NCI-H82 (cell line): ENCODE measurements at places on chromosomes 4 and X.
A peak's percentile ranks its signal among the peaks of the same experiment; 100 is the strongest.

- DNase-seq: no peak
Measured at GRCh38 chrX:119427024-119427794, 28.1 kb downstream of the SLC25A43 start.

DNA sequence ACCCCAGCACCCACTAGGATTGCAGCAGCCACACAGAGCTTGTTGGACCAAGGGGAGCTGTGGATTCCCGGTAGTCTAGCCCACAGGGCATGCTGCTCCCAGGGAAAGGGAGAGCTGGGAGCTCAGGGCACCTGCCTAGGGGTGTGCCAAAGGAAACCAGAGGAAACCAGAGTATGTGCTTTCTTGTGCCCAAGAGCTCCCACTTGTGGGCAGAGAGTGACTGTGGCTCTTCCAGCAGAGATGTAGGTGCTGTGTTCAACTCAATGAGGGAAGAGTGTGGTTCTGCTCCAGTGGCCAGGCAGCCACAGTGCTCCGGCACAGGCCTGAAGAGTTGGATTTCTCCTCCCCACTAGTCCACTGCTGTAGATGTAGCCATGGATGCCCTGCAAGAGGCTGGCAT, 1050.0 kb upstream of the INTU start:
- DNase-seq: peak; percentile 25

GRCh38 chr4:20395160-20395773, 143.6 kb downstream of the SLIT2 start:
- DNase-seq: peak; percentile 72

GRCh38 chrX:48927123-48927522, 8.3 kb upstream of the PIM2 start:
- DNase-seq: no peak

DNA sequence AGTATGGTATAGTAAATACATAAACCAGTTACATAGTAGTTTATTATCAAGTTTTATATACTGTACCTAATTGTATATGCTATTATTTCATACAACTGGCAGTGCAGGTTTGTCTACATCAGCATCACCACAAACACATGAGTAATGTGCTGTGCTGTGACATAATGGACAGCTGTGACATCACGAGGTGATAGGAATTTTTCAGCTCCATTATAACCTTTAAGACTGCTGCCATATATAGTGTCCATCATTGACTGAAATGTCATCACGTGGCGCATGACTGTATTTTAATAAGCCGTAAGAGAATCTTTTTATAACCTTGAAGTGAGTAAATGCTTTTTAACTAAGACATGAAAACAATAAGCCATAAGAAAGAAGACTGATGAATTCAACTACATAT, 44.8 kb upstream of the ANK2 start:
- no peak for DNase-seq

- DNase-seq: no peak
Measured at GRCh38 chrX:96721354-96721753, 36.7 kb downstream of the DIAPH2 start.

DNA sequence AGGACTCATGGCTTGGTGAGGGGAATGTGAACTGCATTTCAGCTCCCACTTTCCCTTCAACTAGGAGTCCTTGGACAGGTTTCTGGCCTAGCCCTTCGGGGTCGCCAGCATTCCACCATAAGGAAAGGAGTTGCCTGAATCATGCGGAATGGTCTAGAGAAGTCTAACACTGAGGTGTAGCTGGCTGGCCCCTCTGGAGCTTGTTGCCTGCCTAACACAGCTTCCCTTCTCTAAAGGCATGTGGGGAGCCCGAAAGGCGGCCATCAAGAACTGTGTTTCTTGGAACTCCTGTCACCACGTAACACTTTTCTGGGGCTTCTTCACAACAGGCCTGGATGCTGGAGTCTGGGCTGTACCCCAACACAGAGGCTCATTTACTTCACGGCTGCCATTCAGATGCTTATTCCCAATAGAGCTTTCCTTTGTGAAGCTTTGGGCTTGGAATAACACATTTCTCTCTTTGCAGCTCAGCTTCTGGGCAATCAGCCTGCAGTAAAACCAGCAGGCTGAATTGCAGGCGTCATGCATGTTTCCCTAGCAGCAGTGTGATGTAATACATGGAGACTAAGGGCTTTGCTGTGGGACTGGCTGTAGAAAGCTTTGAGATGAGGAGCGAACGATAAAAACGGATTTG, 5.4 kb downstream of the GABRQ start:
- no peak for DNase-seq

- peak; percentile 91 for DNase-seq
Measured at GRCh38 chr4:105637408-105638176, 70.9 kb downstream of the INTS12 start.

- no peak for DNase-seq
Measured at GRCh38 chr4:55554453-55555030, 7.8 kb upstream of the CLOCK start.

DNA sequence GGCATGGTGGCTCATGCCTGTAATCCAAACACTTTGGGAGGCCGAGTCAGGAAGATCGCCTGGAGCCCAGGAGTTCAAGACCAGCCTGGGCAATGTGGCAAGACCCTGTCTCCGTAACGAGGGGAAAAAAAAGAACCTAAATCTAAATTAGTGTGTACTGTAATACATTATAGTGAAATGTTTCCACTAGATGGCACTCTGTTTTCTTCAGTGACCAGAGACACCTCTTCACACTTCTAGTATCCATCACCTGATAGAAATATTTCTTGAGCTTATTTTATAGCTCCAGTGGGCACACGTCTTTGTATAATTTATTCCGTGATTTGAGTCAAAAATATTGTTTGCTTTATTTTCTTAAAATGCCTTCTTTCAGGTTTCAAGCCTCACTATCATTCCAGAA, 600.9 kb upstream of the DIPK2B start:
- peak; percentile 61 for DNase-seq

GRCh38 chr4:110663206-110663605, 40.3 kb upstream of the PITX2 start:
- no peak for DNase-seq

GRCh38 chr4:45471335-45471734, 652.5 kb downstream of the GABRG1 start:
- DNase-seq: no peak

DNA sequence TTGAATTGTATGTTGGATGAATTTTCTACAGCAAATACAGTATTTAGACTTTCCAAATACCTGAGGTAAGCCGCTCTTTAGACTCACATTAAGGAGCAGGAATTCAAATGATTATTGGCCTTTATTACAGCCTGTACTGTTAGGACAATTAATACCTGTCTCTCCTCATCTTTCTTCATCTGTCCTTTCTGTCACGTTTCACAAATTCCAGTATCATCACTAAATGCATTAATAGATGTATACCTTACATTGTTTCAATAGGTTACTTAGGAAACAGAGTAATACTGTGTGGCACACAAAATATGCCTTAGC, 1.2 kb downstream of the FAM241A start:
- no peak for DNase-seq

DNA sequence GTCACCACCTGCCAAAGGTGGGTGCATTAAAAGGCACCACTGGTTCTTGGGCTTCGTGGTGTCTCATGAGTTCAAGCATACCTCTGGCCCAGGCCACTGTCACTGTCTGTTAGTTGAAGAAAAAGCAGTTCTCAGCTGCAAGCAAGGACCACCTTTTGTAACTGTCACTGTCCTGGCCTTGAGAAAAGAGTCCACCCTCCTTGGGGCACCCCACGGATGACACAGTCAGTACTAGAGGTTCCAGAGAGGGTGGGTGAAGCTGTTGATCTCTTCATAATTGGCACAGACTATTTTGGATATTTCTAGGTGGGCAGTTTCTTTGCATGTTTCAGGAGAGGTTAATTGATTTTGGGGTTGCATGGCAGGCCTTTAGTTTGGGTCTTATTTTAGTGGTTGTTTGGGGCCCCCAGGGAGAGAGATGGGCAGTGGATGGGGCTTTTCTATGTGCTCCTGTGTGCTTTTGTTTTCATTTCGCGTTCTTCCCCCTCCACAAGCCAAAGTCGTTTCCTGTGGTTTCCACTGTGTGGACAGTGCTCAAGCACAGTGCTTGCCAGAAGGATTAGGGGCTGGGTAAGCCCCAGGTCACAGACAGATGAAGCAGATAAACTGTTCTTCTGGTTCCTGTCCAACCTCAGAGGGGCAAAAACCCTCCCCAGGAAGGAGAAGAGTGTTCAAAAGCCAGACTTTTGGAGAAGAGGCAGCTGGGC, 156.2 kb upstream of the PPP1R2C start:
- no peak for DNase-seq

GRCh38 chrX:69813677-69814076, 197.8 kb downstream of the EDA start:
- DNase-seq: no peak

- no peak for DNase-seq
Measured at GRCh38 chrX:125544031-125544660, 224.5 kb downstream of the TEX13C start.

GRCh38 chr4:122313006-122313646, 65.7 kb upstream of the ADAD1 start:
- DNase-seq: no peak

DNA sequence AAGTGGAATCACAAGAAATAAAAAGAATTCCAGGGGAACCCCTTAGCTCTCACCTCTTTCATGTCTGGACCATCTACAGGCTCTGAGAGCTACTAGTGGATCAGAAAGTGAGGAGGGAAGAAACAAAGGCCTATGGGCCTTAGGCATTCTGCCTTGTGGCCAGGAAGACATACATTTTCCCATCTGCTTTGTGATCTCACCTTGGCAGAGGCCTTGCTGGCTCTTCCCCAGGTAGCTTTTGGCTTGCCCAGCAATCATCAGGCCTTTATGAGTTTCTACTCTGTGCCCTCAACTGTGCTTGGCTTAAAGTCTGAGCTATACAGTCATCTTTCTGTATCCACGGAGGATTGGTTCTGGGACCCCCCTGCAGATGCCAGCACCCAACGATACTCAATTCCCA, 28.3 kb upstream of the CD99L2 start:
- no peak for DNase-seq

- DNase-seq: no peak
Measured at GRCh38 chrX:15946783-15947580, 92.4 kb upstream of the AP1S2 start.

GRCh38 chrX:51182545-51182944, 150.1 kb upstream of the NUDT10 start:
- DNase-seq: peak; percentile 5

GRCh38 chr4:118858779-118859178, 22.9 kb upstream of the SEC24D start:
- DNase-seq: no peak

DNA sequence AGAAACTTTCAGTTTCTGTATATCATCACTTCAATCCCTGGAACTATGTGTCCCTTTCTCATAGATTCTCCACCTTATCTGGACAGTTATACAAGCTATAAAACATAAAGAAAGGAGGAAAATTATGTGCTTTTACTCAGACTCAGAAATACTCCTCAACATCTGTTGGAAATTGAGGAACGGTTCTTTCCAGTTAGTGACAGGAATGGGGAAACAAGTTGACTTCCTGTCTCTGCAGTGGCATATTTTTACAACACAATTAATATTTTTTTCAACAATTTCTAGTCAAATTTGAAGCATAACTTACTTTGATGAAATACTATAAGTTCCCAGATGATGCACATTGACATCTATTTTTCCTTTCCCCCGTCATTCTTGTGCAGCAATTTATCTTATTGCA, 27.9 kb downstream of the ABHD18 start:
- DNase-seq: no peak

DNA sequence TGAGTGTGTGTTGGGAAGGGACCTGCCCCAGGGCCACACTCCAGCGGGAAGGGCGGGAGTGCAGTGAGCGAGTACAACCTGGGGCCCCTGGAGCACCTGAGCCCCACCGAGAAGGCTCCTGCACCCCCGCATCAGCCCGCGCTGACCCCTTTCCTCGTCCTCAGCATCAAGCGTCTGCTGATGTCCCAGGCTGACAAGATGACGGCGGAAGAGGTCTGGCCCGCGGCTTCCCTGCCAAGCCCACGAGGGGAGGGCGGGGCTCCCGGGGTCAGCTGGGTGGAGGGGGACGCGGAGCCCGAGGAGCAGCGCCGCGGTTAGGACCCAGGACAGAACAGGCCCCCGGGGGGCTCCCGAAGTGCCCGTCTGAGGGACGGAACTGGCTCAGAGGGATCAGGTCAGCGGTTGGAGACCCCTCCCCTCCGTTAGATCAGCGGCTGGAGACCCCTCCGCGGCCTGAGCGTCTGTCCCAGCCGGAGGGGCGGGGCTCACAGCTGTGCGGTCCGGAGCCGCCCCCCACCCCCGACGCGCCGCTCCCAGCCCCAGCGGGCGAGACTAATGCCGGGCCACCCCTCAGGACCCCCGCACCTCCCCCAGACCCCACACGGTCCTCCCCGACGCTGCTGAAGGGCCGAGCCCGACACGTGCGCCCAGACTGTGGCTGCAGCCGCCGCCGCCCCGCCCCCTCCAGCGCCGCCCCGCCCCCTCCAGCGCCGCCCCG, 6.7 kb downstream of the MYL5 start:
- DNase-seq: peak; percentile 68

DNA sequence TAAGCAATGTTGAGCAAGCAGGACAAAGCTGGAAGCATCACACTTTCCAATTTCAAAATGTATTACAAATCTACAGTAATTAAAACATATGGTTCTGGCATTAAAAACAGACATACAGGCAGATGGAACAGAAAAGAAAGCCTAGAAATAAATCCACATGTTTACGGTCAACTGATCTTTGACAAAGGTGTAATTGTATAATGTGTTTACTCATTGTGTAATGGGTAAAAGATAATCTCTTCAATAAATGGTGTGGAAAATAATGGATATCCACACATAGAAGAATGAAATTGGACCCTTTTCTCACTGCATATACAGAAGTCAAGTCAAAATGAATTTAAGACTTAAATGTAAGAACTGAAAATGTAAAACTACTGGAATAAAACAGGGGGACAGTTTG, 394.2 kb downstream of the ANKRD50 start:
- no peak for DNase-seq

GRCh38 chrX:85992811-85993229, 54.5 kb downstream of the CHM start:
- DNase-seq: peak; percentile 90

- no peak for DNase-seq
Measured at GRCh38 chr4:33255507-33255906, 2535.3 kb downstream of the PCDH7 start.

DNA sequence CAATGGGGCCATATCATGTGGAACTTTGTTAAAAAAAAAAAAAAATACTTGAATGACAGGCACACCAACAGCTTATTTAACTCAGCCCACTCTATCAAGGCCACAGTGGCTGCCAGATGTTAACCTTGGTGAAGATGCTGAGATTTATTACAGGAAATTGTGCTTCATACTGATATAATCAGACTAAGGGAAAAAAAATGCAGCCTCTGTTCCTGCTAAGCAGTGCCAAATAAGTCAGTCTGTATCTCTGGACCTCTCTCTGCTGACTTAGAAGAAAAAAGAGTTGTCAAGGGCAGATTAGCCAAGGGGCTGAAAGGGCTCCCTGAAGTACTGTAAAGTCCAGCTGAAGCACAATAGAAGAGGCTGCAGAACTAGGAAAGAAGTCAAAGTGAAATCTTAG, 677.7 kb upstream of the HTR2C start:
- no peak for DNase-seq

GRCh38 chrX:53048169-53049126, at the start of gene GPR173:
GPR173 (plus strand) TSS chrX:53048789; CDS start chrX:53076622, 27,833 bp downstream.
- DNase-seq: peak; percentile 86
